Cardiac muscle cell (in vitro differentiated cells and primary cell): ENCODE measurements at places on chromosomes 12 and 14. TPM values are rescaled to one million over a fixed set of nuclear protein-coding genes. Genes with fewer than 3 reads are reported as not detected.
A peak's percentile ranks its signal among the peaks of the same experiment; 100 is the strongest.

DNA sequence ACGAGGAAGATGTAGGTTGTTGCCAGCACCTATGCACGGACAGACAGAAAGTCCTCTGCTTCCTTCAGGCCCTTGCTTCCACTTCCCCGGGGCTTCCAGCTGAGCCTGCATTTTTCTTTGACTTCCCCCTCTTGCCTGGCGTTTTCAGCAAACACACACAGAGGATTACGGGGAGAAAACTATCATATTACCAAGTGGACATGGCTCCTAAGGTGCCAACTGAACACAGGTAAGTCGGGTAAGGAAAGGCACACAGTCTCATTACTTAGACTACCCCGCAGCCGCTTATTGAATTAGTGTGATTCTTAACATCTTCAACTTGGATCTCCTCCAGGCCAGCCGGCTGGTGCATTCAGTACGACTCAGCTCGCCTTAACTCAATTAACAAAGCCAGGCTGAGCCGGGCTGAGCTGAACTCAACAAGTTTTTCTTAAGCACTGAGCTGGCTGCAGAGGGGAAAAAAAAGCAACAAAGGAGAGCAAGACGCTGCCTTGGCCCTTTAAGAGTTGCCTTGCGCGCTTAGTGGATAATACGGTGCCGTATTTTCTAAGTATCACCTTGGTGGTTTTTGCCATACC, 19.2 kb upstream of the MAP1LC3B2 start:
- peak; percentile 70 for DNase-seq
- H3K27ac ChIP-seq = no peak overlapping the region

DNA sequence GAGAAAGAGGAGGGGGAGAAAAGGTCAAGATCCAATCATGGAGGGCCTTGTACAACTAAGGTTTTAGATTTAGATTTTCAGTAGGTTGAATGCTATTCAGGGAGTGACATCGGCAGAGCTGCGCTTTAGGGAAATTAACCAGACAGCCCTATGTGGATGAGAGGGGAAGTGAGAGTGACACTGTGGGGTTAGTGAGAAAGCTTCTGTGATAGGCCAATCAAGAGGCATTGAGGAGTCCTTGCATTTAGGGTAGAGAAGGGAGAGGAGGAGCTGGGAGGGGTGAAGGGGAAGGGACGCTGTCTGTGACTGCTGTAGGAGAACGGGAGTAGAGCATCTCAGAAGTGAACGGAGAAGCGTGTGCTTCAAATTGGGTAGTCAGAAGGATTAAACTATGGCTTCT, 3.4 kb downstream of the HSD17B6 start:
- no peak for DNase-seq
- no peak overlapping the region for H3K4me3 ChIP-seq
- H3K27me3 ChIP-seq = no peaks in the 10 kb centered on the region
- no peaks in the 10 kb centered on the region for H3K4me1 ChIP-seq
- no peak overlapping the region for H3K27ac ChIP-seq
- no peaks in the 10 kb centered on the region for H3K36me3 ChIP-seq

GRCh38 chr14:58977366-58977765, 211.1 kb upstream of the DAAM1 start:
- H3K36me3 ChIP-seq = no peaks in the 10 kb centered on the region
- no peak overlapping the region for H3K4me3 ChIP-seq
- H3K4me1 ChIP-seq = peaks cover 13% of the 10 kb centered on the region
- no peaks in the 10 kb centered on the region for H3K27me3 ChIP-seq
- H3K27ac ChIP-seq = no peak overlapping the region

- no peaks in the 10 kb centered on the region for H3K27me3 ChIP-seq
- DNase-seq = no peak
- no peak overlapping the region for H3K4me3 ChIP-seq
- peak overlapping the region; percentile 67 for H3K27ac ChIP-seq
Observed at GRCh38 chr12:104521731-104522130, 65.0 kb downstream of the CHST11 start.

GRCh38 chr12:12696562-12697383, 790 bp upstream of the GPR19 start:
- no peaks in the 10 kb centered on the region for H3K36me3 ChIP-seq
- peak overlapping the region; percentile 34 for H3K4me3 ChIP-seq
- peaks cover 18% of the 10 kb centered on the region for H3K4me1 ChIP-seq
- DNase-seq = peak; percentile 90

DNA sequence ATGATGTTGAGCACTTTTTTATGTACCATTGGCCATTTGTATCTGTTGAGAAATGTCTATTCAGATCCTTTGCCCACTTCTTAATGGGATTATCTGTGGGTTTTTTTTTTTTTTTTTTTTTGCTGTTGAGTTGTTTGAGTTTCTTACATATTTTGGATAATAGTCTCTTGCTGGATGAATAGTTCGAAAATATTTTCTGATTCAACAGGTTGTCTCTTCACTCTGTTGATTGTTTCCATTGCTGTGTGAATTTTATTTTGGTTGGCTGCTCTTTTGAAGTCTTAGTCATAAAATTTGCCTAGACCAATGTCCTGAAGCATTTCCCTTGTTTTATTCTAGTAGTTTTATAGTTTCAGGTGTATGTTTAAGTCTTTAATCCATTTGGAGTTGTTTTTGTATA, 64.5 kb downstream of the CAND1 start:
- H3K36me3 ChIP-seq = no peaks in the 10 kb centered on the region
- DNase-seq = no peak
- no peaks in the 10 kb centered on the region for H3K27me3 ChIP-seq
- no peak overlapping the region for H3K27ac ChIP-seq
- no peak overlapping the region for H3K4me3 ChIP-seq

GRCh38 chr12:132148368-132149045, 4.2 kb downstream of the NOC4L start:
- DNase-seq = no peak
- H3K27me3 ChIP-seq = no peaks in the 10 kb centered on the region
- no peak overlapping the region for H3K27ac ChIP-seq
- H3K36me3 ChIP-seq = no peaks in the 10 kb centered on the region

- no peaks in the 10 kb centered on the region for H3K27me3 ChIP-seq
- no peak overlapping the region for H3K4me3 ChIP-seq
- peaks cover 7% of the 10 kb centered on the region for H3K4me1 ChIP-seq
Observed at GRCh38 chr12:121787063-121788025, 6.1 kb downstream of the RHOF start.

TGM1 gene
- total RNA-seq = 0.35 and 1.7 TPM in 2 replicates

GRCh38 chr12:5166976-5167375, 123.3 kb downstream of the KCNA5 start:
- H3K27ac ChIP-seq = no peak overlapping the region
- H3K4me1 ChIP-seq = peaks cover 22% of the 10 kb centered on the region
- no peaks in the 10 kb centered on the region for H3K27me3 ChIP-seq

DNA sequence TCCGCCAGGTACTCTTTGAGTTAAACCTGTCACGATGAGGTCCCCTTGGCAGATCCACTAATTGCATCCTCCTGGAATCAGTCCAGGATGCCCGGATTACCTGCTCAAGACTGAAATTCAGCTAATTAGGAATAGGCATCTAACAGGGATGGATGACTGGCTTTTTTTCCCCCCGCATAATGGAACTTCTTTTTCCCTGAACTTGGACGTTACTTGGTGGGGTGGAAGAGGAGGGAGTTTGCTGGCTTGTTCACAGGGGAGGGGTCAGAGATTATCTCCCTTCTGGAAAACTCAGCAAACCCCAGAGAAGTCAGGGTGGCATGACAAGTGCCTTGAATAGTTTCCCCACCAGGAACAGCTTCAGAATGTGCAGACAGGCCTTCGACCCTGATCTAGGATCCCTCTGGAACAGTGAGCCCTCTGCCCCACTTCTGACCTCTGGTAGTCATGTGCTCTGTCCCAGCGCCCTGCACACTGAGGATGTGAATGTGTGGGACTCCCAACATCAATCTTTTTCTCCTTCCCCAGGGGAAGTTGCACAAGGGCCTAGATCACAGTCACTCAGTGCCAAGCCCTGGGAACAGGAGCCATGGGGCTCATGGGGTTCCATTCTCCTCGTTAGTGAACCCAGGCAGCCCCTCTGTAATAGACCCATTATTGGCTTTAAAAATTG, 142.5 kb downstream of the SMOC1 start:
- H3K36me3 ChIP-seq = no peaks in the 10 kb centered on the region
- no peak for DNase-seq
- no peak overlapping the region for H3K27ac ChIP-seq
- H3K27me3 ChIP-seq = no peaks in the 10 kb centered on the region
- H3K4me1 ChIP-seq = peaks cover 6% of the 10 kb centered on the region
- no peak overlapping the region for H3K4me3 ChIP-seq

PARPBP gene
- 2.6 and 7.7 TPM in 2 replicates for total RNA-seq

DNA sequence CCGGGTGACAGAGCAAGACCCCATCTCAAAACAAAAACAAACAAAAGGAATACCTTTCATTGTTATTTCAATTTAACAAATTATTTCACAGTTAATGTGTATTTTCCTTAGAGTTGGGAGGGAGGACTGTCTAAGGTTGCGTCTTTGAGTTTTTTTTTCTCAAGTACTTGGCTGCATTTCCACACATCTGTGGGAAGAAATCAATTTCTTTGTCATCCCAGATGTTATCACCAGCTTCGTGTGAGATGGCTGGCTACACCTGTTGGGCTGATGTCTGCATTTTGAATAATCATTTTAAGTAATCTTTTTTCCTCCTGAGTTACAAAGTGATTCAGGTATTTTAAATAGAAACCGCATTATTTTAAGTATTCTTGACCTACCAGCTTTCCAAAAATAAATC, 59.4 kb downstream of the EML1 start:
- no peak overlapping the region for H3K27ac ChIP-seq
- no peak for DNase-seq
- no peaks in the 10 kb centered on the region for H3K27me3 ChIP-seq
- no peaks in the 10 kb centered on the region for H3K36me3 ChIP-seq
- H3K4me3 ChIP-seq = no peak overlapping the region

PPHLN1 gene
- 77.6 and 87.8 TPM in 2 replicates for total RNA-seq

DNA sequence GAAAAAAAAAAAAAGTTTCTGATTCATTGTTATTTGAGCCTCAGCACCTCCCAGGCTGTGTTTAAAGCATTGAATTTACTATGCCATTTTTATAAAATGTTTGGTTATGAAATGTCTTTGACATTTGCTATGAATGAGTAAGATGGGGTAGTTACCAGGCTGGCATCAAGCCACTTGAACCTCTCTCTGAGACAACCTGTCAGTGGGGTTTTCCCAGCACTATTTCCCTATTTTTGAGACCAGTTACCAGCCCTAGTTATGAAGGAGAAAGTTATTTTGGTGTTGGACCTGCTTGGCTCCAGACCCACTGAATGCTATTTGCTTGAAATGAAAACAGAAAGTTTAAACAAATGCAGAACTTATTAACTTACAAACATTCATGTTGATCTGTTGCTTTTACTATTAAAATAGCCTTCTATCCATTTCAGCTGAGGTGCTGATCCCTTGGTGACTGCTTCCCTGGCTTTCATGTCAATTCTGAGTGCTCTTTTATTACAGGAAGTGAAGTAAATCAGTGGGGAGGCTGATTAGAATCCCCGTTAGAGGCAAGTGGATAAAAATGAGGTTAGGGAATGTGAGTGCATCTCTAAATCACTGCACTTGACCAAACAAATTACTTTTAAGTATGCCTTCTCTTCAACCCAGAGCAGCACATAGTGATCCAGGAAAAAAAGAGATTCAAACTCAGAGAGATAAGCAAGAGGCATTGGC, 37.8 kb downstream of the LLPH start:
- no peak for DNase-seq
- H3K36me3 ChIP-seq = no peaks in the 10 kb centered on the region
- H3K27me3 ChIP-seq = no peaks in the 10 kb centered on the region
- no peaks in the 10 kb centered on the region for H3K4me1 ChIP-seq
- H3K4me3 ChIP-seq = no peak overlapping the region

GRCh38 chr12:118061873-118062843, 1.2 kb upstream of the WSB2 start:
- H3K36me3 ChIP-seq = no peaks in the 10 kb centered on the region
- peaks cover 15% of the 10 kb centered on the region for H3K4me1 ChIP-seq
- no peak overlapping the region for H3K27ac ChIP-seq
- peak overlapping the region; percentile 98 for H3K4me3 ChIP-seq
- peak; percentile 47 for DNase-seq
- H3K27me3 ChIP-seq = no peaks in the 10 kb centered on the region

DNA sequence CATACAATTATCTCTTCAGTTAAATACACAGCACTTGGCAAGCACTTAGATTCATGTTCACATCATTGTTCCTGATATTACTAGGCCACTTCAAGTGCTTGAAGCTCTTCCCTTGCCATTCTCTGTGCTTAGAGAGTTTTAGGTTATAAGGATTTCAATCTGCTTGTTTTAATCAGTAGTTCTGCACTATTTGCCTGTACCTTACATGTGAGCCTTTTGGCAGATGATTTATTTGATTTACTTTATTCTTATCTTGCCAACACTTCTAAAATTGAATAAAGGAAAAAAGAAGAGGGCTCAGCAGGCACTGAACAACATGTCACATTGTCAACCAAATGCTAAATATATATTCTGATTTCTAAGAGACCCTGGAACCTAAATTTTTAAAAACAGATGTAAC, 363.8 kb upstream of the USP15 start:
- no peaks in the 10 kb centered on the region for H3K4me1 ChIP-seq
- no peak overlapping the region for H3K4me3 ChIP-seq
- H3K27ac ChIP-seq = no peak overlapping the region
- no peak for DNase-seq

GRCh38 chr14:85131226-85131922, 398.6 kb upstream of the FLRT2 start:
- no peak overlapping the region for H3K4me3 ChIP-seq
- DNase-seq = no peak
- no peak overlapping the region for H3K27ac ChIP-seq
- H3K36me3 ChIP-seq = no peaks in the 10 kb centered on the region
- no peaks in the 10 kb centered on the region for H3K4me1 ChIP-seq

- DNase-seq = no peak
- peaks cover 2% of the 10 kb centered on the region for H3K36me3 ChIP-seq
- no peaks in the 10 kb centered on the region for H3K27me3 ChIP-seq
- H3K4me3 ChIP-seq = no peak overlapping the region
Observed at GRCh38 chr12:55683676-55684075, 24.0 kb downstream of the ITGA7 start.

LPAR5 gene
- 0.07 and 0.71 TPM in 2 replicates for total RNA-seq

GRCh38 chr12:123942238-123942653, 30.4 kb downstream of the CCDC92 start:
- no peak overlapping the region for H3K4me3 ChIP-seq
- peaks cover 18% of the 10 kb centered on the region for H3K36me3 ChIP-seq
- H3K27me3 ChIP-seq = no peaks in the 10 kb centered on the region
- no peaks in the 10 kb centered on the region for H3K4me1 ChIP-seq
- H3K27ac ChIP-seq = no peak overlapping the region
- no peak for DNase-seq

DNA sequence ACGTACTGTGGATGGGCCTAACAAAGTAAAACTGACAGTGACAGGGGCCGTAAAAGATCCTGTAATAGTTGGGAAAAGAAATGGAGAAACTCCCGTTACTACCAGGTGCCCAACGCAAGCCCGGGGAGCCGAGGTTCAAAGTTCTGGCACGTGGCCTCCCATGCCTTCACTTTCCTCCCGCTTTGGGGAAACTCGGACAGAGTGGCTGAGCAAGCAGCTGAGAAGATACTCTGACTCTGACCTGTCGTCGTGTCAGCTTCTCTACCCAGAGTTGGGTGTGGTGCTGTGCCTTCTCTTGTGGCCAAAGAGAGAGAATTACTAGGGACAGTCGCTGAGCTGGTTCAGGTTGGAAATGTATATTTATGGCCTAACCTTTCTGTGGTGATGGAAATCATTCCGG, 1.7 kb downstream of the B4GALNT3 start:
- no peak overlapping the region for H3K27ac ChIP-seq
- H3K36me3 ChIP-seq = no peaks in the 10 kb centered on the region
- H3K4me1 ChIP-seq = peaks cover 24% of the 10 kb centered on the region
- peak overlapping the region; percentile 50 for H3K4me3 ChIP-seq

WASHC3 gene
- 40.0 and 54.8 TPM in 2 replicates for total RNA-seq

ADAM21 gene
- total RNA-seq = 0.07 TPM in 1 of 2 replicates, not detected in the other

GRCh38 chr14:104494483-104494882, 85.1 kb upstream of the C14orf180 start:
- no peaks in the 10 kb centered on the region for H3K36me3 ChIP-seq
- no peaks in the 10 kb centered on the region for H3K4me1 ChIP-seq
- H3K27me3 ChIP-seq = no peaks in the 10 kb centered on the region
- no peak overlapping the region for H3K27ac ChIP-seq
- no peak for DNase-seq

PABPN1 gene
- 184 and 194 TPM in 2 replicates for total RNA-seq
